ENCODE measurements at places on chromosomes 7 and 10.

- DNase-seq = no peak
Measured at GRCh38 chr7:50552921-50553320, 12.3 kb downstream of the DDC start.

GRCh38 chr7:148402159-148402558 is 188.4 kb upstream of the C7orf33 start:
- DNase-seq = no peak

DNA sequence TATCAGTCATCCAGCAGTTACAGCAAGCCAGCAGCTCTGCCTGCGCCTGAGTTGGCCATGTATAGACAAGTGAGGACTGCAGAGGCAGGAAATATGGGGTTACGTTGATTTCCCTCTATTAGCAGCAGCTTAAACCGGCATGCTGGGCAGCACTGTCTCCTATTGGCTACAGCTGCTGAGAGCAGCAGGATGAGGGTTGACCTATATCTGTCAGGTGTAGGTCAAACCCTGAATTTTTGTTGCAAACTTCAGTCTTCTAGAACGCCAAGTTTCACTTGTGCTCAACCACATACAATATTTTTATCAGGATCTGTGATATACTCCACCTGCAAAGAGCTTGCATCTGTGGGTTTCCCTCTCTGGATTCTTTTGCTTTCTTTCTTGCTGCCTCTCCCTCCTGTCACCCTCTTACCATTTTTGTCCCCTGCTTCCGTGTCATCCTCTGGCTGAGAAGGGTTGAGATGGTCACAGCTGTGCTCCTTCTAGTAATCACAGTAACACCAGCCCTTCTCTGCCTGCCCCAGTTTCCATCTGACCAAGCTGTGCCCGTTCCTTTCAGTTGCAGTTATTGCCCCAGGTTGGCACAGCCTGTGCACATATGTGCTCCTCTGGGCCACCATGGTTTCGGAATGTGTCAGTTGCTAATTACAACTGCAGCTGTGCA is 23.8 kb upstream of the GLCCI1 start:
- peak; percentile 26 for DNase-seq

DNA sequence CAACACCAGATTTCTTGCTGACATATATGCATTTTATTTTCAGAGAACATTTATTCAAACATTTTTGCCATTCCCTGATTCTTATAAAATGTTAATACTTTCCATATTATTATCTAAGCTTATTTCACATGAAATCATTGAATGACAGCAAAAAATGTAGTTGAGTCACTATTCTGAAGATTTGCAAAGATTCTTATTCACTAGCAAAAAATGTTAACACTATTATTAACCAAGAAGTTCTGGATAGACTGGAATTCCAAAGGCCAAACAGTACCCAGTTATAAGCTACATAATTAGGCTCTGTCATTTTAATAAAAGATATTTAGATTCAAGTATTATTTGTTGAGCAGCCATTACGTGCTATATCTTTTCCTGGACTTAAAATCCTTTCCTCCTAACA is 4.3 kb downstream of the GSTO2 start:
- DNase-seq = no peak

GRCh38 chr7:73936967-73937366 is 76.0 kb downstream of the TMEM270 start:
- DNase-seq = no peak

DNA sequence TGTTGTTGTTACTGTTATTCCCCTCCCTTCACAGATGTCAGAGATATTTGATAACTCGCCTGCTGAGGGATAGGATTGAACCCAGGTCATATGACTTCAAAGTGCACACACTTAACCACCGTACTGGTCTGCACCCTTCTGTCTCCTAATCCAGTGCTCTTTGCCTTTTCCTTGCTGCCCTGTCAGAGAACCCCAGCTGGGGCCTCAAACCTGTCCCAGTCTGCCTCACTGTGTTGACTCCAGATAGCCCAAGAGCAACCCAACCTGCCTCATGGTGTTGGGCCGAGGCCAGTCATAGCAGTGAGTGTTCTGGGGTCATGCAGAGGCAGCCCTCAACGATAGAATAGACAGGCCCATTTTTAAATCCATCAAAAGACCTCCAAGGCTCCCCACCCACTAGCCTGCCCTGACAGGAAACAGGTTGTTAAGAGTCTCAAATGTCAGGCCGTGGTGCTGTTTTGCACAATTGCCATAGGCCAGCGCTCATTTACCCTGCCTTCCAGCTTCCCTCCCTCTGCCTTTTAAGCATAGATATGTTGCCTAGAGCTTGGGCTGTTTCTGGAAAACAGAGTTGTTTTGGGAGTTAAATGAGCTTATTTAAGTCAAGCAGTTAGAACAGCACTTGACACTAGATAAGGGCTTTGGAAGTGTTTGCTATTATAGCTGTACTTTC is 37.0 kb upstream of the PDCD4 start:
- peak; percentile 17 for DNase-seq

Measured in activated naive CD4-positive, alpha-beta T cell treated with anti-CD3 and anti-CD28 coated beads, Interleukin-2, amount 50 U/mL, for 16 hours (primary cell).